DMS 273 treated with DMSO at 0.1 percent for 48 hours (cell line): ENCODE measurements at places on chromosomes 2 and 18.
A peak's percentile ranks its signal among the peaks of the same experiment; 100 is the strongest.

DNA sequence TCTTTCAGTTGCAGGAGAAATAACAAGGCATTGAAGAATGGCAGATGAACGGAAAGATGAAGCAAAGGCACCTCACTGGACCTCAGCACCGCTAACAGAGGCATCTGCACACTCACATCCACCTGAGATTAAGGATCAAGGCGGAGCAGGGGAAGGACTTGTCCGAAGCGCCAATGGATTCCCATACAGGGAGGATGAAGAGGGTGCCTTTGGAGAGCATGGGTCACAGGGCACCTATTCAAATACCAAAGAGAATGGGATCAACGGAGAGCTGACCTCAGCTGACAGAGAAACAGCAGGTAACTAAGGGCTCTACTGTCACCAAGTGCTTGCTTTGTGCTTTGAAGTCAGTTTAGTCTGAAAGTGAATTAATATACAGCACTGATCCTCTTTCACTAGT is 118.5 kb upstream of the UNC80 start:
- no peak for DNase-seq

DNA sequence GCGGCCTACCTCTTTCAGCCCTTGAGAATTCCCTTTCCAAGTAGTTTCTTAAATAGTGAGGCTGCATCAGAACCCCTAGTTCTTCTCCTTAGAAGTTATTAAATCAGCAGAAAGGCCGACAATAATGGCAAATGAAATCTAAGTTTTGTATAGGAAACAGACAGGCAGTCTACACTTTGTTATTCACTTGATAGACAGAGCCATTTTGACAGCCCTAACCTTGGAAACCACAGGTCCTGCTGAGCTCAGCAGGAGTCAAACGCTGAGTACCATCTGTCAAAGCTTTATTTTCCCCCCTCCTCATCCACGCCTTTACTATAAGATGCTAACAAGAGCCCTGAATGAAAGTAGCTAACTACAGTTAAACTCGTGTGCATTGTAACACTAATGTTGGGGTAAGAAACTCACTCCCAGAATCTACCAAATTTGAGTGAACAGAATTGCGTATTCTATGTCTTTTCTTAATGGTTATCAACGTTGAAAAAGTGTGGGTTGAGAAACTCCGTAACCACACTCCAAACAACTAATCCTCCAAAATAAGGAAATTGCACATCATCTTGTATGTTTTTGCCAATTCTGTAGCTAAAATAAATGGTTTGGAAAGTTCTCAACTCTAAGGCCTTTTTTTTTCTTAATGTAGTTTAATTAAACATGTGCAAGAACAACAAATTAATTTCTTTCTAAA is 90.6 kb upstream of the EFEMP1 start:
- peak; percentile 52 for DNase-seq

GRCh38 chr2:236085647-236086046 is 82.5 kb downstream of the GBX2 start:
- DNase-seq: no peak

- no peak for DNase-seq
Measured at GRCh38 chr18:78430131-78430758, 549.4 kb upstream of the SALL3 start.

DNA sequence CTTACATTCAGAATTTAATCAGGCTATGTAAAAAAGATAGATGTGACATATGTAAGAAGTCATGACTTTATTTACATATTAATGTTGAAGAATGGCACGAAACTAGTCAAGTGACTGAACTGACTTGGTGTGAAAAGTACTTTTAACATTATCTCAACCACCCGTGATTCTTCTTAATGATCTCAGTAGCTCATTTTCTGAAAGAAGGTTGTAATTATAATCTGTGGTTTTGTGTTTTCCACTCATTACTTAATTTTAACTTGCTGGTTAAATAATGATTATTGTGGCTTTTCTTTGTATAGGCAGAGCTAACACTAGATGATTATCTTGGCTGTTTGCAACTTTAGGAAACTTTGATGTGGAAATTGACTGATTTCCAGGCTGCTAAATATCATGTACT is 18.5 kb downstream of the KCNJ13 start:
- DNase-seq: no peak

DNA sequence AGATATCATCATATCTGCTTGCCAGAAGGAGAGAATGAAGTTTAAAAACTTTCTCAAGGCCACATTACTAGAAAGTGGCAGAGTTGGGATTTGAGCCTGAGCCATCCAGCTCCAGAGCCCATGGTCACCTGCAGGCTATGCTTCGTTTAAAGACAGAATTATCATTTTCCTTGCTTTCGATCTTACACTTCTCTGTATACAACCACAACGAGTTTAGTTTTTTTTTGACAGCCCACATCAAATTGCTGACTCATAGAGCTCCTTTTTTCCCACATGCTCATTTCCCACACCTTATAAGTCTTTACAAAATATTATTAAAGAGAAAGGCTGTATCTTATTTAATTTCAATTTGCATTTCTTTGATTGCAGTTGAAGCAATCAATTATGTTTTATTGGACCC is 6.5 kb downstream of the PLEK start:
- DNase-seq: no peak

GRCh38 chr2:138502255-138503086 is 901 bp downstream of the SPOPL start:
- DNase-seq: no peak

GRCh38 chr2:219243291-219243761 is 1.9 kb downstream of the GLB1L start:
- no peak for DNase-seq

- DNase-seq: no peak
Measured at GRCh38 chr2:185456517-185456916, 282.1 kb upstream of the FSIP2 start.

GRCh38 chr2:236601316-236602202 is 31.9 kb downstream of the ACKR3 start:
- no peak for DNase-seq

- no peak for DNase-seq
Measured at GRCh38 chr2:27164960-27165763, 16.4 kb downstream of the TCF23 start.

- DNase-seq: no peak
Measured at GRCh38 chr18:70329071-70329470, 40.2 kb downstream of the SOCS6 start.

DNA sequence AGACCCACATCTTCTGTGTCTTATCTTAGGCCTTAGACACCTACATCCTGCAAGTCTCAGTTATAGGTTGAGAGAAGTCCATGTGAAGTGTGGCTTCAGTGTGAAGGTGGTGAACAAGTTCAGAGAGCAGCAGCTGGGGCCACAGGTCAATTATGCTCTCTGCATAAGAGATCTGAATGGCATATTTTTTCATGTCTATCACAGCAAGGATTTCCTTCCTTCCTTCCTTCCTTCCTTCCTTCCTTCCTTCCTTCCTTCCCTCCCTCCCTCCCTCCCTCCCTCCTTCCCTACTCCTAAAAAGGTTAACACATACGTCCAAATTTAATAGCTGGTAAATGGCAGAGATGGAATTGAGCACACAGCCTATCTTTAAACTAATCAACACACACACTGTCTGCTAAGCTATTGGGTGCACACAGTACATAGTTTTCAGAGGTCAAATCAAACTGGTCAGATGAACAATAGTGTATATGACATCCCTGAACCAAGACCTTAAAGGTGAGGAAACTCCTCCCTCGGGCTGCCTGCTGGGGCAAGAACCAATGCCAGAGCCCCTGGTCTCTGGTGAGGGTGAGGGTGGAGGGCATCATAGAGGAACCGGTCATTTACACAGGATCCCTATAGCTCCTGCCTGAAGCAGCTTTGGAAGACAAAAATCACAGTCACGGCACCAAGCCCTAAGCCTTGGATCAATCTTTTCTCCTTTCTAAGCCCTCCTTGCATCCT is 240.9 kb downstream of the ICOS start:
- no peak for DNase-seq

DNA sequence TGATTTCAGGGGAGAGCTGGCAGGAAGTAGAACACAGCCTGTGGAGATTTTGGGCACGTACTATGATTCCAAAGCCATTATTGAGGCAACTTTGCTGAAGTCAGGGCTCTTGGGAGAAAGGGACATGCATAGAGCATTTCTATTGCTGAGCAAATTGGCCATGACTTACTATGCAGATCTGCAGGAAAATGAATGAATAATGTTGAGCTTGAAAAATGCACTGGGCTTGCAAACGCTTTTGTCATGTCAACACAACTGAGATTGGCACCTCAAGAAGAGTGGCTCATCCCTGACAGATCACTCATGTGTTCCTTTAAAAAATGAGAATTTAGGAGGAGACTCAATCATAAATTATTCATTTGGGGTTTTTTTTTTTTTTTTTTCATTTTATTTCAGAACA is 230.5 kb downstream of the MBD2 start:
- DNase-seq: no peak

DNA sequence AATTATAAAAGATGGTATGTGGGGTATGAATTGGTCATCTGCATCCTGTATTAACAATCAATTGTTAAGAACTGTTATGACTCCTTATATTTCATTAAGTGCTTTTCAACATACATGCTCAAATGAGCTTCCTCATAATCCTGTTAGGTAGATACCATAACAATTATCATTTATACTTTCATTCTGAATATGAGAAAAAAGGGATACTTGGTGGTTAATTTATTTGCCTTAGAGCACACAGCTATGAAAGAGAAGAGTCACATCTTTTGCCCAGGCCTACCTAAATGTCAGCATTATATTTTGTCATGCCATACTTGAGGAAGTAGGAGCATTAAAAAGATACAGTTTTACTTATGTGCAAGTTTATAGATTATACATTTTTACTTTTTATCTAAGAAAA is 169.6 kb downstream of the TCF4 start:
- DNase-seq: no peak

DNA sequence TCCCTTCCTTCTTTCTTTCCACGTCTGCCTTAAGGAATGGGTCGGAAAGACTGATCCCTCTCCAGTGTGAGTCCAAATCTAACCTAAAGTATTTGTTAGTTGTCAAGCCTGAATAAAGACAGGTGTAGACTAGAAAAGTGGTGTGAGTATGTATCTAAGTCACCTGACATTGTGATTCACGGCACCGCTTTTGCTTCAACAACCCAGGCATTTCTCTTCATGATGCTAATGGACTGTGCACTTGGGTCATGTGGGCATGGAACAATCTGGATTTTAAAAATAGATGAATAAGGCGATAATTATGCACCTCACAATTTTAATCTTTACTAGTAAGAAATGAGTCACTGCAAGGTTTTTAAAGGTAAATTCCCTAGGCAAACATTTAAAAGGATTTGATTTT is 107.5 kb downstream of the LIPG start:
- no peak for DNase-seq

GRCh38 chr2:70525032-70525431 is 28.6 kb downstream of the TGFA start:
- DNase-seq: no peak

DNA sequence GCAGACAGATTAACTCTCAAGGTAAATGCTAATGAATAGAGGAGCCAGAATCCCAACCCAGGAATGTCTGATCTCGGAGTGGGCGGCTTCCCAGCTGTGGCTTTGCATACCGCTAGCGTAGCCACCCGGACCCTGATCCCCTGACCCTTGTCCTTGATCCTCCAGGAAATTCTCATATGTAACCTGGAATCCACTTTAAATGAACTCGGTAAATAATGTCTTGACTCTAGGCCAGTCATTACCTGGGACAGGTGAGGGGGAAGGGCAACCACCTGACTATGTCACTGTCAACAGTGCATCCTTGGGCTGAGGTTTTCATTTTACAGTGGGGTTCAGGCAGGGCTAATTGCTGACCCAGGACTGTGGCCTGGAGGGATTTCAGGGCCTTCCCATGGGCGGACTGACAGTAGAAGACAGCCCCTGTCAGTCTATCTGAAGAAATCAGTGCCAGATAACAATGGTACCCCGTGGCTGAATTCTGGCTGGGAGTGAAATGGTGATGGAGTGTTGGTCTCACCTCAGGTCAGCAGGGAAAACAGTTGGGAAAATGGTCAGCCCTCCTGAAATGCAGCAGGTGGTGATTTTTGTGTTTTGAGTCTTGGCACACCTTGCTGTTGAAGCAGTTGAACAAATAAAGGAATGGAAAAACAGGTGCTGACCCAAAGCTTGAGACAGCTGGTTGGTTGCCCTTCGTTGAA is 9.6 kb downstream of the ACKR3 start:
- no peak for DNase-seq

DNA sequence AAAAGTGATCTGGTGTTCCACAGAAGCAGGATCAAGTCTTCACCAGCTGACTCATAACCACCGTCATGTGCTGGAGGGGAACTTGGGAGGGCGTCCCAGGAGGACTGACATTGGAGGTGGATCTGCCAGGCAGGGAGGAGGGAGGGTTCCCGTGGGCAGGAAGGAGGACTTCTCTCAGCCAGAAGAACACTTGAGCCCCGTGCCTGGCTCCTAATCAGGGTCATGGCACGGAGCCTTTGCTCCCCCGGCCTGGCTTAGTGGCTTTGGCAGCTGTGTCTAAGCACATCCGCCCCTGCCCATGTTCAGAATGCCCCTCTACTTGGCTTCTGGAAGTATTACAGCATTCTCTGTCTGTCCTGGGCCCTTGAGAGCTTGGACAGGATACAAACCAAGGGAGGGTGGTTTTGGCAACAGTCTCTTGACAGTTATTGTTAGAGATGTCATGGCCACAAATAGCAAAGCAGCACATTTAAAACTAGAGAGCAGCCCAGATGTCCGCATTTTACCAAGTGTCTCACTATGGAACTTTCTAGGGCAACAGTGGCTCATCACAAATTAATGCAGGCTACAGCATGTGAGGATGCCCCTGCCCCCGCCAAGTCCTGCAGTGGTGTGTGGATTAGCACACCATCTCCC is 11.5 kb downstream of the PPP1R7 start:
- no peak for DNase-seq

DNA sequence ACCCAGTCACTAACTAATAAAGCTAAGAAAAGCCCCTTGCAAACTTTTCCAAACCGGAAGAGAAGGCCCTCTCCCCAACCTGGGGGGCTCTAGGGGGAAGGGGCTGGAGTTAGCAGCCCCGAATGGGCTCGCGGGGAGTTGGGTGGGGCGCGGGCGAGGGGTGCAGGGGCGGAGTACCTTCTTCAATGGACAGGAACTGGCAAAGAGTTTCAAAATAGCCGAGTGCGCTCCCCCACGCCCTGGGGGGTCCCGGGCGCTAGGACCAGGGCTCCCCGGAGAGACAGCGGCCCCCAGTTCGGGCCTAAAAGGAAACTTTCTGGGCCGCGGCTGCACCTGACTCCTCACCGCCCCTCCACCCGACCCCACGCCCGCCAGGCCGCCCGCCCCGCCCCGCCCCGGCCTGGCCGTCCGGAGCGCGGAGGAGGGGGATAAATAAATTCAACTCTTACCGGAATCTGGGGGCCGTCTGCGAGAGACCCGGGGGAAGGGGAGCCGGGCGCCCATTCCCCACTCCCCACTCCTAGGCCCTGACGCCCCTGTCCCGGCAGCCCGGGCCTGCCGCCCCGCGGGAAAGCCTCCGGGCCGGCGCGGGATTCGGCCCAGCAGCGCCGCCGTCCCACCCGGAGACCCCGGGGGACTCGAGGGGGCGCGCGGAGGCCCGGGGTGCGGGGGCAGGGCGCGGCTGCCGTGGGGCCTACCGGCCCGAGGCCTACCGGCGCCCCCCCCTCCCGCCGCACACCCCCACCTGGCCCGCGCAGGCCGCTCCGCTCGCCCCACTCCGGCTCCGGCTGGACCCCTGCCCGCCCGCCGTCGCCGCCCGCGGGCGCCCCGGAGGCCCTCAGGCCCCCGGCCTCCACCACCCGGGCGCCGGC is 868 bp downstream of the INO80D start:
- DNase-seq: no peak
